ENCODE measurements at places on chromosomes 11 and 22.

DNA sequence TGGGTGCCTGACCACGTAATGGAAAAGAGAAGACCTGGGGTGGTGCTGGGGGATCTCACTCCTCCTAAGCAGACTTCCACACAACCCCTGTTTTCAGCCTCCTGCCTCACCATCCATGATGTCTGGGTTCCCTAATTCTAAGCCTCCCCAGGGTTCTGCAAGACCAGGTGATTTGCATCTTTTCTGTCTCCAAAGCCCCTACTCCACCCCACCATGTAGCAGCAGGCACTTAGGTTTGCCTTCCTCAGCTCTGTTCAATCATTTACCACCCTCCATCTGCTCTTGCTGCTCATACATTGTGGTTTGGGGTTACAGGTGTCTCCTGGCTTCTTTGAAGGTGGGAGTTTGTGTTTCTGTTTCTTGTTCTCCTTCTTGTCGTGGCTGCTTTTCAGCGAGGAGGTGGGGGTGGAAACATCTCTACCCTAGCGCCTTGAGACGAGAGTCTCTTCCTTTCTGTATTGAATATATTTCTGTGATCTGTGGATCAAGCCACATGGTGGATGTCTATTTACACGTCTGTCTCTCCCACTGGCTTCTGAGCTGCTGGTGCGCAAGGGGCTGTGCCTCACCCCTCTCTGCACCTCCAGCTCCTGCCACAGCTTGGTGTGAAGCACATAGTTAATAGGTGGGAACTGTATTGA is 6.6 kb upstream of the SSTR3 start:
- peaks cover 21% of the 10 kb centered on the region for H3K27me3 ChIP-seq
- no peaks in the 10 kb centered on the region for H3K36me3 ChIP-seq
- DNase-seq: no peak
- no peaks in the 10 kb centered on the region for H3K4me1 ChIP-seq

- H3K27me3 ChIP-seq: no peaks in the 10 kb centered on the region
- no peaks in the 10 kb centered on the region for H3K36me3 ChIP-seq
- no peak for DNase-seq
- H3K27ac ChIP-seq: no peak overlapping the region
These were observed 48.4 kb upstream of the HEPHL1 start for GRCh38 chr11:93972790-93973189.

- H3K27ac ChIP-seq: no peak overlapping the region
- H3K4me3 ChIP-seq: no peak overlapping the region
- DNase-seq: no peak
- H3K4me1 ChIP-seq: no peaks in the 10 kb centered on the region
These were observed 1.4 kb upstream of the MS4A14 start for GRCh38 chr11:60394666-60395380.

GRCh38 chr11:26767060-26767459 is 45.2 kb upstream of the SLC5A12 start:
- no peak overlapping the region for H3K4me3 ChIP-seq
- no peaks in the 10 kb centered on the region for H3K4me1 ChIP-seq
- H3K36me3 ChIP-seq: no peaks in the 10 kb centered on the region
- no peaks in the 10 kb centered on the region for H3K27me3 ChIP-seq

- DNase-seq: no peak
- H3K4me1 ChIP-seq: peaks cover 2% of the 10 kb centered on the region
These were observed 16.6 kb upstream of the TTLL12 start for GRCh38 chr22:43203471-43203981.

DNA sequence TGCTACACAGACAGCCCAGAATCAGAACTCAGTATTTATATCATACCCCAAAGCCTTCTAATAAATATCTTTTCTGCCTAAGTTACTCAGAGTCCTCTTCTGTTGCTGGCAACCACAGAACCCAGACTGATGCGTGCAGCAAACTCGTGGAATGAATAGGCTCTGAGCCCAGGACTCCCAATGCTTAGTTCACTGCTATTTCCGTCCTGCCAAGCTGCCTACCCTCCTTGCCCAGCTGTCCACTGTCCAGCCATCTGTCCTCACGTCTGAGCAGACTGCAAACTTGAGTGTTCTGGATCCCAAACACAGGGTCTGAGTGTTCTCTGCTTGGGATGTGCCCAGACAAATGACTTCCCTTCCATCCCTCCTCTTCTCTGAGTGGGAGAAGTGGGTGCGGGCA is 19.4 kb downstream of the PTPN5 start:
- H3K36me3 ChIP-seq: no peaks in the 10 kb centered on the region
- DNase-seq: no peak
- H3K4me3 ChIP-seq: no peak overlapping the region
- H3K4me1 ChIP-seq: no peaks in the 10 kb centered on the region
- H3K27me3 ChIP-seq: no peaks in the 10 kb centered on the region
- H3K27ac ChIP-seq: no peak overlapping the region

DNA sequence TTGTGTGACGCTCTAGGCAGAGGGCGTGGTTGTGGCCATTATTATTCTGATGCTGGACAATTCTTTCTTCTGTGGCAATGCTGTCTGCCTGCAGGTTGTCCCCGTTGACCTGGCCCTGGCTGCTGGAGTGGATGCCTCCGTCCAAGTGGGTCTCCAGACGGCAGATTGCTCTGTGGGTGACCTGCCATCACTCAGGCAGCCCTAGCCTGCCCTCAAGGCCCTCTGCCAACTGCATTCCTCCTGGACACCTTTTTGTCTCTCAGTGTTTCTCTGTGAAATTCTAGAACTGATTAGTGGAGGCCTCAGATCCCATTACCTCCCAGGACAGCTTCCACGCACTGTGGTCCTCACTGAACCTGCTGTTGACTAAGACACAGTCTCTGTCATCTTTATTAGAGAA is 86.7 kb downstream of the TBC1D22A start:
- H3K27me3 ChIP-seq: no peaks in the 10 kb centered on the region
- peaks cover 5% of the 10 kb centered on the region for H3K4me1 ChIP-seq
- DNase-seq: no peak
- no peak overlapping the region for H3K4me3 ChIP-seq
- H3K36me3 ChIP-seq: peaks cover 3% of the 10 kb centered on the region

DNA sequence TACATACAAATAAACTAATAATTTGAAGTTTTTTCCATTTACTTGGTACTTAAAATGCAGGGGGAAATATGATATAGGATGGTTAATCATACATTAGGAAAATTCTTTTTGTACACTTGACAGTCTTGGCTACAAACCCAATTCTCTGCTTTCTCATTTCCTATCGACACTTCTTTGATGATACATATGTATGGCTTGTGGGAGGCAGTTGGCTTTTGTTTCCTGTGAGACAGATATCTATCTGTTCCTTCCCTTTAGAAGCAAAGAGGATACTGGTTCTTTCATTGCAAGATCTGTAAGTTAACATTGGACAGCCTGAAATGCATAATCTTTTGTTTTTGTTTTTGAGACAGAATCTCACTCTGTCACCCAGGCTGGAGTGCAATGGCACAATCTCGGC is 47.9 kb upstream of the ADORA2A start:
- no peaks in the 10 kb centered on the region for H3K4me1 ChIP-seq
- H3K27me3 ChIP-seq: no peaks in the 10 kb centered on the region
- H3K27ac ChIP-seq: no peak overlapping the region
- peaks cover 44% of the 10 kb centered on the region for H3K36me3 ChIP-seq

GRCh38 chr22:26669060-26669481 is 11.7 kb downstream of the MIAT start:
- DNase-seq: peak; percentile 53
- no peak overlapping the region for H3K4me3 ChIP-seq
- no peaks in the 10 kb centered on the region for H3K27me3 ChIP-seq
- H3K4me1 ChIP-seq: peaks cover 26% of the 10 kb centered on the region
- no peaks in the 10 kb centered on the region for H3K36me3 ChIP-seq

DNA sequence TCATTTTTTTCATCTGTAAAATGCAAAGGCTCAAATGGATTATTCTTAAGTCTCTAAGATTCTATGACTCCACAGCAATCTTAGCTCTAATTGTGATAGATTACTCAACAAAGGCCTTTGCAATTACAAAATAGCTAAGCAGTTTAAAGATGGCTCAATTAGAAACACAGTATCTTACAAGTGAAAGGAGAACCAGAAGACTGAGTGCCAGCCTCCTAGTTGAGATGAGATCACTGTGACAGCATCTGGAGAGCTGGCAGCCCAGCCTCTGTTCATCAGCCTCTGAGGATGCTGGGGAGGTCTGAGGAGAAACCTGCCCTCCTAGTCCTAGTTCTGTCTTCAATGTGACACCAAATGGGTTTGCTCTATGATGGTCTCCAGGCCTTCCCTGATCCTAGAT is 158.4 kb upstream of the NARS2 start:
- no peak overlapping the region for H3K27ac ChIP-seq
- no peaks in the 10 kb centered on the region for H3K27me3 ChIP-seq
- H3K4me1 ChIP-seq: no peaks in the 10 kb centered on the region
- H3K36me3 ChIP-seq: no peaks in the 10 kb centered on the region

GRCh38 chr11:65492637-65493366 is 6.0 kb upstream of the MALAT1 start:
- DNase-seq: peak; percentile 82
- H3K27me3 ChIP-seq: no peaks in the 10 kb centered on the region
- peak overlapping the region; percentile 92 for H3K27ac ChIP-seq
- no peaks in the 10 kb centered on the region for H3K36me3 ChIP-seq
- peaks cover 88% of the 10 kb centered on the region for H3K4me1 ChIP-seq
- H3K4me3 ChIP-seq: no peak overlapping the region

DNA sequence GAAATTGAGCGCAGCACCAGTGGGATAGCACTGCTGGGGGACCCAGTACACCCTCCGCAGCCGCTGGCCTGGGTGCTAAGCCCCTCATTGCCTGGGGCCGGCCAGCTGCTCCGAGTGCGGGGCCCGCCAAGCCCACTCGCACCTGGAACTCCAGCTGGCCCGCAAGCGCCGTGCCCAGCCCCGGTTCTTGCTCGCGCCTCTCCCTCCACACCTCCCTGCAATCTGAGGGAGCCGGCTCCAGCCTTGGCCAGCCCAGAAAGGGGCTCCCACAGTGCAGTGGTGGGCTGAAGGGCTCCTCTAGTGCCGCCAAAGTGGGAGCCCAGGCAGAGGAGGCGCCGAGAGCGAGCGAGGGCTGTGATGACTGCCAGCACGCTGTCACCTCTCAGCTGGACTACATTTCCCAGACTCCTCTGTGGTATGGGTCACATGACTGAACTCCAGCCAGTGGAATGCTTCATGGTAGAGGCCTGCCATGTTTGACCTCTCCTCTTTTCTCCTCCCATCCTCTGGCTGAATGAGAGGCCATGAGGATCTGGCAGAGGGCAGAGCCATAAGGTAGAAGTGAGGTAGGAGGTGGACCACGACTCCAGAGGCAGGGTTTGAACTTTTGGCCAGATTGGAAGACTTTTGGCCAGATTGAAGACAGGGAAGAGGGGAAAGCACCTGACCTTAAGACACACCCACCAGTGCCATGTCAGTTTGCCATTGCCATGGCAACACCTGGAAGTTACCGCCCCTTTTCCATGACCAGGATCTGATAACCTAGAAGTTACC is 6.2 kb downstream of the MRGPRD start:
- DNase-seq: no peak
- H3K27me3 ChIP-seq: peaks cover 3% of the 10 kb centered on the region

GRCh38 chr11:4211991-4212390 is 117.4 kb downstream of the RRM1 start:
- H3K4me1 ChIP-seq: no peaks in the 10 kb centered on the region
- no peak overlapping the region for H3K27ac ChIP-seq
- H3K27me3 ChIP-seq: peaks cover 47% of the 10 kb centered on the region
- H3K4me3 ChIP-seq: no peak overlapping the region
- DNase-seq: no peak
- H3K36me3 ChIP-seq: no peaks in the 10 kb centered on the region

- DNase-seq: no peak
- no peak overlapping the region for H3K27ac ChIP-seq
- H3K4me1 ChIP-seq: peaks cover 10% of the 10 kb centered on the region
- peaks cover 23% of the 10 kb centered on the region for H3K27me3 ChIP-seq
- no peak overlapping the region for H3K4me3 ChIP-seq
- no peaks in the 10 kb centered on the region for H3K36me3 ChIP-seq
These were observed 19.7 kb upstream of the IL17REL start for GRCh38 chr22:50032109-50032871.

DNA sequence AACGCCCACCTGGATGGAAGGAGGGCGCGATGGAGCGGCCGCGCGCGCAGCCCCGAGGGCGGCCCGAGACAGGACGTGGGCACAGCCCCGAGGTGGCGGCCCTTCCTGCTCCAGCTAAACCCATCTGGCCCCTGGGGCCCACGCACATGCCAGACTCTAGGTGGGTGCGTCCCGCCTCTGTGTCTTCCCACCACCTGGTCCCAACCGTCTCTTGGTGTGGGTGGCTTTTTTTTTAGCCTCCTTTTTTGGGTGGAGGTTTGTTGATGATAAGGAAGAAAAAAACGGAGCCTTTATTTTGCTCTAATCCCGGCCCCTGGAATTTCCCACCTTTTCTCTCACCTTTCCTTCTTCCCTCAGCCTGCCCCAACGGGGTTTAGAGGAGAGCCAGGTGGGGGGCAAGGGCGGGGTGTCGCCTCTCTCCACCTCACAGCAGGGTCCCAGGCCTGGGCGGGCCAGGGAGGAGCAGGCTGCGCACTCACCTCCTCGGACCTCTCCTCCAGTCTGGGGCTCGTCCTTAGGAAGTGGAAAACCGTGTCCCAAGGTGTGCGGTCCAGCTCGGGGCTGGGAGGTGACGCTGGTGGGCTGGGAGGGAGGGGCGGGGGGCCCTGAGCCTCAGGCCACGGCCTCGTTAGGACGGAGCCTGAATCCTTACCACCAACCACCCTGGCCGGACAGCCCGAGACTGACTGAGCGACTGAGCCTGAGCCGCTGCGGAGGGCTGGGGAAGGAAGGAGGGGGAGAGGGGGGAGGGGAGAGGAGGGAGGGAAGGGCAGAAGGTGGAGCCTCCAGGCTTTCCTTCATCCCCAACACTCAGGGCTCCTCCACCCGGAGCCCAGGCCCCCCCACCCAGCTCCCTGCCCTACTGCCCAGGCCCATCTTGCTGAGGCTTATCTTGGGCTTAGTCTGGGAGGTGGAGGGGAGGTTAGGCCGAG is at the start of gene SOX10:
Gene SOX10, minus strand, starts transcription at position 696 of the 932 bp plus-strand sequence. CDS start 771 bp downstream, outside the sequence.
- DNase-seq: no peak
- no peaks in the 10 kb centered on the region for H3K36me3 ChIP-seq
- H3K27me3 ChIP-seq: no peaks in the 10 kb centered on the region
- H3K4me3 ChIP-seq: no peak within 1 kb of the TSS

GRCh38 chr11:113698515-113698914 is 7.6 kb downstream of the TMPRSS5 start:
- H3K4me1 ChIP-seq: peaks cover 17% of the 10 kb centered on the region
- no peak overlapping the region for H3K4me3 ChIP-seq
- H3K27ac ChIP-seq: no peak overlapping the region
- no peak for DNase-seq
